H54 (cell line): ENCODE measurements at places on chromosomes 2 and 18.

DNA sequence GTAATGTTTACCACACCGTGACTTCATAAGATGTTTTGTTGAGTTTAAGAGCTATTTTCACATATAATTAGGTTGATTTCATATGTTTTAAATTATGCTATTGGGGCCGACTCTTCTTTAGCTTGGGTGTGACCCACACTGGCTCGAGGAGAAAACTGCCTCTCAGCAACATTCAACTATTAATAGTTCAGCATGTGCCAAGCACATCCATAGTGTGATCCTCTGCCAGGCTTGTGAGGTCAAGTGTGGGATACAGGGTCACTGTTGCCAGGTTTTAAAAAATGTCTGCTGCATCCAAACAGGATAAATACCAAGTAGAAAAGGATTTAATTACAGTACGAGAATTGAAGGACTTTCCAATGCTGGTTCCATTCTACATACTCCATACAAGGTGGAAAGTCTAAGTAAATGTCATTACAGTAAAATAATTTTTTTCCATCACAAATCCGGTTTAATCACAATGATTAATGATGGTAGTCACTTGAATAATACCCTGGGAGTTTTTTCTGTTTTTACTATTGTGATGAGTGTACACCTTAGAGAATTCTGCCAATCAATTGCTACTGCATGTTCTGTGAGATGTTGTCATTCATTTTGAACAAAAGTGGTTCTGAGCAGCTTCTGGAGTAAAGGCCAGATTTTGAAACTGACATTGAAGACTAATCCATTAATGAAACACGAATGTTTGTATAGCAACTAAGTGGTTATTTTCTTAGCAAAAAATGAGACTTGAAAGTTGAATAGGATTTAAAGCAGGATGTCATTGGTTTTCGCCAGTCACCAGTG, 84.5 kb downstream of the ABI2 start:
- DNase-seq: no peak

- DNase-seq: peak; percentile 44
Measured at GRCh38 chr2:28269019-28269784, 123.5 kb upstream of the FOSL2 start.

- no peak for DNase-seq
Measured at GRCh38 chr2:65054749-65055421, 1.3 kb upstream of the CEP68 start.

GRCh38 chr2:99420031-99420430, 69.8 kb downstream of the REV1 start:
- peak; percentile 17 for DNase-seq

DNA sequence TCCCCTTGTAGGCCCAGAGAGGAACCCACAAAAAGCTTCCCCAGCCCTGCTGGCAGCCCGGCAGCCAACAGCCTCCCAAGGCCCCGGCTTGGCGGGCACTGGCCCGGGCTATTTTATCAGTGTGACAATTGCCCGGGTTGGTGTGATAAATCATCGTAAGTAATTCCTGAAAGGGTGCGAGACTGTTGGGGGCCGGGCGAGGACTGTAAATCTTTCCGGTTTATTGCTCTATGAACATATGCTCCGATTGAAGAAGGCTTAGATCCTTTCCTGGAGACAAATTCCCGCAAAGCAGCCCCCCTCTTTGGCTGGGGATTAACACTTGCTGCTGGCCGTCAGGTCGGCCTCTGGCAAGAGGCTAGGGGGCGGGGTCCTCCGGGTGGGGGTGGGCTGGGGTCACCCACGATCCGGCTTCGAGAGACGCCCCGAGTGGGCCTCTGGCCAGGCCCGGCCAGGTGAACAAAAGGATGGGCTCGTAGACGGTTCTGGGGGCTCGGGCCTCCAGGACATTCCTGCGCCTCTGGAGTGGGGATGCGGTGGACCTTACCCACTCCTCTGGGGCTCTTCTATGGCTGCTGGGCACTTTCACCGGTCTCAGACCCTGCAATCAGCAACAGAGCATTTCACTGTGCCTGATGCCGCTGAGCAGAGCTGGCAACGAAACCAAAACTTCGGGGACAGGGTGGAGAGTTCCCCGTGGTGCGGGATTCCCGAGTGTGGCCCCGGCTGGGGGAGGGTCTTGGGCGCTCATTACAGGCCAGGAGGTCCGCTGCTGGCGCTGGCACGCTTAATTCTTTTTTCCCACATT, 2.0 kb downstream of the HOXD3 start:
- no peak for DNase-seq

GRCh38 chr2:128324008-128324896, 5.6 kb upstream of the HS6ST1 start:
- DNase-seq: no peak

- DNase-seq: no peak
Measured at GRCh38 chr2:239833269-239834109, 191.7 kb downstream of the NDUFA10 start.

DNA sequence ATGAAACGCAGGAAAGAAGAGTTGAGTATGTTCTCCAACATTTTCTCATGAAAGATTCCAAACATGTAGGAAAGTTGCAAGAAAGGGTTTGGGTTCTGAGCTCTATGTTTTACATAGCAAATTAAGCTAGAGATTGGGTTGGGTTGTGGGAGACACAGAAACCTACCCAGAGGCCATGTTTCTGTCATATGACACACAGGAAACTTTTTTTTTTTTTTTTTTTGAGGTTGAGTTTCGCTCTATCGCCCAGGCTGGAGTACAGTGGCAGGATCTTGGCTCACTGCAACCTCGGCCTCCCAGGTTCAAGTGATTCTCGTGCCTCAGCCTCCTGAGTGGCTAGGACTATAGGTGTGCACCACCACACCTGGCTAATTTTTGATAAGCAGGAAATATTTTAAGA, 57.6 kb downstream of the DOCK10 start:
- no peak for DNase-seq

- no peak for DNase-seq
Measured at GRCh38 chr2:150482667-150483400, 4.6 kb downstream of the RND3 start.

DNA sequence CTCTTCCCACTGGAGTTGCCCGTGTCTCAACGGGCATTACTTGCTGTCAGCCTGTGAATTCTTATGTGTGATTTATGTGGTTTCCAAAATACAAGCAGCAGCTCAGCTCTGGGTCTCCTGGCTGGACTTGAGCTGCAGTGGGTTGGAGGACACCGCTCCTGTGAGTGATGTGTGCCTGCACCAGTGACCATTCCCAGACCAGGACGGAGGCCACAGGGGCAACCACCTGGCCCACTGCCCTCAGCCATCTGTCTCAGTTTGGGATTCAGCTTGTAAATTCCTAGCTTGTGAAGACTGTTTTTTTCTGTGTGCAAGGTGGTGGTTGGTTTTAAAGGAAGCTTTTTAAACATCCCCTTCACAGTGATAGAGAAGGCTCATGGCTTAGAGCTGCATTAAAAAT, 261.0 kb downstream of the BCL2 start:
- no peak for DNase-seq

DNA sequence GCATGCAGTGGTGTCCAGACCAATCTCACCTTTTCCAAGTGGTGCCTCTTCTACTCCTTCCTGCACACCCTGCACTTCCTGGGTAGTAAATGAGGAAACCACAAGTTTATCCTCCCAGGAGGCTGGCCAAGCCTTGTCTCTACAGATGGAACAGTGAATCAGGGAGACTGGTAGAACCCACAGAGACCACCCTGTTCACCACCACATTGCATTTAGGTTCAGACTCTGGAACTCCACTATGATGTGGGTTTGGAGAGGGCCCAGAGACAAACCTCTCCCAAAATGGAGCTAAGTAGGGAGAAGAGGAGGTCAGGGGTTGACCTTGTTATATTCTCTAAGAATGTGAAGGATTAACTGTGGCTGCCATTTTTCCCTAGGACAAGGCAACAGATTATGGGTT, 102.8 kb upstream of the FZD7 start:
- DNase-seq: no peak

GRCh38 chr2:52404866-52405265, 1362.7 kb upstream of the CHAC2 start:
- no peak for DNase-seq

- no peak for DNase-seq
Measured at GRCh38 chr2:118059919-118060478, 28.3 kb upstream of the INSIG2 start.

- DNase-seq: no peak
Measured at GRCh38 chr18:79497638-79498081, 101.9 kb downstream of the NFATC1 start.

- DNase-seq: no peak
Measured at GRCh38 chr2:9268301-9269080, 61.9 kb downstream of the ASAP2 start.

- peak; percentile 43 for DNase-seq
Measured at GRCh38 chr2:208064220-208064961, 39.1 kb upstream of the PLEKHM3 start.

- DNase-seq: no peak
Measured at GRCh38 chr2:120737340-120738101, 1.9 kb downstream of the GLI2 start.

DNA sequence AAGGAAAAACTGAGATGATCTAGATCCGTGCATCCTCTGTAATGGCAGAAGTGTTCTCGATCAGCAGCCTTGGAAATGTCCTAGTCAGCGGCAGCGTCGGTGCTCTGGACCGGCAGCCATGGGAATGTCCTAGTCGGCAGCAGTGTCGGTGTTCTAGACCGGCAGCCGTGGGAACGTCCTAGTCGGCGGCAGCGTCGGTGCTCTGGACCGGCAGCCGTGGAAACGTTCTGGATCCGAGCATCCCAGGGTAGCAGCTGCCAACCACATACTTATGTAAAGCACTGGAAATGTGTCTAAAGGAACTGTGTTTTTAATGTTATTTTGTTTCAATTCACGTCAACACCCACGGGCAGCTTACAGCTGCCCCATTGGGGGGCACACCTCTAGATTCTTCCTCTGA, 58.7 kb downstream of the GBX2 start:
- DNase-seq: no peak

DNA sequence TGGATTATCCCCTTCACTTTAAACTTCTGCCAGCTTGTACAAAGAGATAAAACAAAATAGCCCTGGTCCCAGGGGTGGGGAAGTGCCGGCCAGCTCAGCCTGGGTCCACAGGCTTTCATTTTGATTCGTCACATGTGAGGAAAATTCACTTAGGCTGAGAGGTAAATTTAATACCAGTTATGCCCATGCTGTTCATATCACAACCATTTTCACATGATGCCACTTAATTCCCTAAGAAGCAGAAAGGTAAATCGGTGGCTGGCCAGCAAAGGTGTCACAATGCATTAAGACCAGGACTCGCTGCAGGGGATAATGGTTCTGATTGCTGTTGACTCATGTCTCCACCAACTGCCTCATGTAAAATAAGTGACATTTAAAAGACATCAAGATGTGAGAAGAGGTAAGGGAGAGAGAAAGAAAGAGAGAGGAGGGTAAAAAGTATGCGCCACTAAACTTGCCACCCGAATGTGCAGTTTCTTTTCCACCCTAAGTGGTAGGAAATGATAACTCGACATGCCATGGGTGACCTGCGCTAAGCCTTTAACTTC, 261.0 kb upstream of the SIX3 start:
- DNase-seq: no peak

DNA sequence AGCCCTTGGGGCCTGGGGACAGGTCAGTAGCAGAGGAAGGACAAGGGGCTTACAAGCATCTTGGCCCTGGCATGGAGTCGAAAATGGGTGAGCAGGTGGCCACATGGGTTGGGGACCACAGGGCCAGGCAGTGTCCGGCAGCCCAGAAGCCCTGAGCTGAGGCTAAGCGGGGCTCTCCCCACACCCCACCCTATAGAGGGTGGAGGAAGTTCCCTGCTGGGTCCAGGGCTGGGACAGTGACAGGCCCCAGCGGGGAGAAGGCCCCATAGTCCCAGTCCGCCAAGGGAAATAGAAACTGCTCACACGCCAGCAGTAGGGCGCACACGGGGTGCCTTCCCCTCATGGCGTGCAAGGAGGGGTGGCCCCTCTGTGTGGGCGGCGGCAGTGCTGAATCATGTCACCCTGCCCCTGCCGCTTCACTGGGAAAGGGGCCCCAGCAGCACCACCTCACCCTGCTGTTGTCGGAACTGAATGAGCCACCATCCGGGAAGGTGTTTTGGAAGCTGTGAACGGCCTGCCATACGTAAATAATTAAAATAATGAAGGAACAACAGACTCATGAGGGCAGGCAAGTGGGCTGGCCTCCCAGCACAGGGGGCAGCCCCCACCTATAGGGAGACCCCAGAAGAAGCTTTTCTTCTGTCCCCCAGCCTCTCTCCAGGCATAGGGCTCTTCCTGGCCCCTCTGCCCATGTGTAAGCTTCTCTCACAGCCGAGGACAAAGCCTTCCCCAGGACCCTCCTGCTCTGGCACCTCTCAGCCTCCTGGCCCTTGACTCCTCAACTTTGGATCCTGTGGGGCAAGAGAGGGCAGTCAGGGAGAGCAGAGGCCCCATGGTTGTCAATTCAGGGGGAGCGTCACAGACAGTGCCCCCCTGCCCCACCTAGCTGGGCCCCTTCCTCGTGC, 12.7 kb upstream of the DUSP2 start:
- DNase-seq: no peak

- DNase-seq: no peak
Measured at GRCh38 chr2:187580462-187581124, 26.4 kb upstream of the TFPI start.

DNA sequence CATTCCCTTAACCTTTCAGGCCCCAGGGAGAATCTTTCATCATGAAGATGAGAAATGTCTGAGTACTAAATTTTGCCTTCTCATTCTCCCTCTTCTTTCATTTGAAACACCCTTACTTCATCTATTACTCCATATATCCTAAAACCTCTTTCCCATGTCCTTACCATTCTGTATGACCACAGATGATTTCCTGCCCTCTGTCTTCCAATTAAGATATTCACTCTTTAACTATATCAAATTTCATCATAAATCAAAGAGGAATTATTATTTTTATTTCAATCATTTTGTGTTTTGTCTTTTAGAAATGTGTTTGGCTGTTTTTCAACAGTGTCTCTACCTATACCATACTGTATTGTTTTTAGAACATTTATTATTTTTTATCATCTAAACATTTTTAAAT, 964.9 kb upstream of the KLHL29 start:
- DNase-seq: no peak

GRCh38 chr2:239396881-239397681, 3.7 kb downstream of the HDAC4 start:
- no peak for DNase-seq

GRCh38 chr2:23679044-23679443, 247.9 kb downstream of the ATAD2B start:
- no peak for DNase-seq

DNA sequence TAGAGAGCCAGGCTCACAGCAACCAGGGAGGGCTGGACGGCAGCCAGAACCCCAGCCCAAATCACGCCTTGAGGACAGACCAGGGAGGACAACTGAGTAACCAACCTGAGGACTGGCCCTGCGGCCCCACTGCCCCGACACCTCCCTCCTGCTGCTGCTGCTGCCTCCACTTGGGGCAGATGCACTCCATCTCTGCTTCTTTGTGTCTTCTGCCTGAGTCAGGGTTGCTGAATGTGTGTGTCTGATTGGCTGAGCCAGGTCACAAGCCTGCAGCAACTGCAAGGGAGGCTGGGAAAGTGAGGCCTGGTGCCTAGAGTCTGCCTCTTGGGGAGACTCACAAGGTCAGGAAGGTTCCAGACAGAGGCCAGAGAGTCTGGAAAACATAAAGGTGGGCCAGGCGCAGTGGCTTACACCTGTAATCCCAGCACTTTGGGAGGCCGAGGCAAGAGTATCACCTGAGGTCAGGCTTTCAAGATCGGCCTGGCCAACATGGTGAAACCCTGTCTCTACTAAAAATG, 83.4 kb downstream of the ZFP36L2 start:
- no peak for DNase-seq

- DNase-seq: no peak
Measured at GRCh38 chr2:102420290-102420689, 2.7 kb upstream of the IL18RAP start.

- DNase-seq: no peak
Measured at GRCh38 chr2:109128616-109129355, at the start of gene SH3RF3. Gene SH3RF3, plus strand, starts transcription at chr2:109129205.

- no peak for DNase-seq
Measured at GRCh38 chr2:14423145-14423906, 209.2 kb upstream of the LRATD1 start.
